ENCODE measurements at places on chromosomes 2 and 18.

DNA sequence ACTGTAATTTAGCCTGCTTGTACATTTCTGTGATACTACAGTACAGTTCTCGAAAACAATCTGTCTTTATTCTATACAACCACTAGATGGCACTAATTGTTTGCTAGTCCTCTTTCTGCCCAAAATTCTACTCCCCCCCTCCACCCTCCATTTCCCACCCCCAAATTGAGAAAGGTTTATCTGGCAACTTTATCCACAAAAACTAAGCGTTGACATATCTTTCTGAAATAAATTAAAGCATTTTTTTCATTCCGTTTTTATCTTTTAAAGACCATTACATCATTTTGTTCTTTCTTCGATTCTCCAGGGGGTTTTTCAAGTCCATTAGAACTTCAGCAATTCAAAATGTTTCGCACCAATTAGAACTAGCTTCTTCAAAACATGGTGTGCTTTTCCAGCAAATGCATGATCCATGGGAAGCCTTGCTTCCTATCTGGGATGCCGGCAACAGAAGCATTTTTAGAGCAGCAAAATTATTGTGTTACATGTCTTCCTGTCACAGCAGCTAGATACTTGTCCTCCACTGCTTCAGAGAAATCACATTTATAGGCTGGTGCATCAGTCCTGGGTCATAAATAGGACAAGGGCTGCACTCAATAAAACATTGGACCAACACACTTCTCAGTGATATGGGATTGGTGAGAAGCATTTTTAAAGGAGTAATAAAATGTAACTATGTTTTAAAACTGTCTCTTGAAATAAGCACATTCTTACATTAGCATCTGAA lies 241.3 kb downstream of the PAX3 start:
- DNase-seq, result no peak

GRCh38 chr2:205585449-205586383 lies 96.6 kb upstream of the NRP2 start:
- DNase-seq, result no peak

- no peak for DNase-seq
These were observed 21.6 kb downstream of the MERTK start for GRCh38 chr2:111919794-111920608.

- DNase-seq, result no peak
These were observed 835.3 kb downstream of the EPHA4 start for GRCh38 chr2:220736778-220737177.

- no peak for DNase-seq
These were observed 28.9 kb downstream of the TFPI start for GRCh38 chr2:187525163-187525900.

DNA sequence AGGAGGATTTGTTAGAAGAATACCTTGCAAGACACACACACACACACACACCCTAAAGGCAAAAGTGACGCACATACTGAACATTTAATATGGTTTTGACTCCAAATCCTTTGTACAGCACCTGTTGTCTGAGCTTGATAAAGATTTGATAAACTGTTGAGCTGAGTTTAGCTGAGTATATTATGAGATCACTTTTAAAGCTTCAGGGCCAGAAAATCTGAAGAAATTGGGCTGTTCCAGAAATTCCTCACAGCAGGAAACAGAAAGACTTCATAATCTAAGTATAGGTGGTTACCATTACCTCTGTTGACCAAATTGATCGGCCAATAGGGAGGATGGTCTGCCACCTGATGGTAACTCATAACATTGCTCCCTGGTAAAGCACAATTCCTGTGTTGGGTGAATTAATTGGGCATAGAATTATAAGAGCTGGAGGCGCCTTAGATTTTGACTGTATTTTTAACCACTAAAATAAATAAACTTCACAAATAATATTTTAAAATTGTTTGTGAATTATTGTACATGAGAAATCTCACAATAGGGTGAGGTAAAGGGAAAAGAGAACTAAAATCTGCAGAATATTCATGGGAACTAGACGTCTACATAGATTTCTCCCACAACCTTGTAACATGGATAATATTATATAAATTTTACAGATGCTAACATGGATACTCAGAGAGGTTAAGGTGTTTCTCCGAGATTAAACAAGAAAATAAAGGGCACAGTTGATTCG lies 21.8 kb upstream of the RPIA start:
- no peak for DNase-seq

- no peak for DNase-seq
These were observed 142.3 kb downstream of the ACOXL start for GRCh38 chr2:110874453-110875383.
